ENCODE measurements at places on chromosomes 7 and 10. TPM values are rescaled to one million over a fixed set of nuclear protein-coding genes. Genes with fewer than 3 reads are reported as not detected.

DNA sequence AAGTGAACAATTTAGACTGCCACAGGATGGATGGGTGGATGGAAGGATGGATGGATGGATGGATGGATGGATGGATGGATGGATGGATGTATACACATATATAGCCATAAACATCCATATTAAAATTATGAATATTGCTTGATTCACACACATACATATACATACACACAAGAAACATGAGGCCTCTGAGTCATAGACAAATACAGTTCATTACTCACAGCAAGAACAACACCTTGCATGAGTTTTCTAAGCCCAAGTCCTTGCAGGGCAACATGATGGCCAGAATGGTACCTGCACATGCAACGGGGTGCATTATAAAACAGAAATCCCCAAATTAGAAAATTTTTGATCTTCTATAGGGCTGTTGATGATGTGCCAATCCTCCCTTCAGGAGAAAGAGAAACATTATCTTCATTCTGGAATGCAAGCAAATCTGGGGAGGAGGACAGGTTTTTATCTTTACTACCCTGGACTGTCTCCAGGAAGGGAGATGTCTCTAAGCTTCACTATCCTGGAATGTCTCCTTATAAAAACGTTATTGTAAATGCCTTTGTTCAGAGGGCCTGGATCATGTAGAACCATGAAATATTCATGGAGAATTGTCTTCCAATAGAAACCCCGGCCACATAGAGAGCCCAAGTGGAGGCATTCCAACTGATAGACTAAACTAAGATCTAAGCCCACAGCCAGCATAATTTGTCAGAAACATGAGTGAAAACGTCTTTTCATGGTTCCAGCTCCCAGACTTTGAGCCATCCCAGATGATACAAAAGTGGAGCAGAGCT, 238.6 kb upstream of the LRRN3 start:
- DNase-seq = no peak

GRCh38 chr10:33536508-33536907, 202.0 kb upstream of the NRP1 start:
- no peak for DNase-seq

DNA sequence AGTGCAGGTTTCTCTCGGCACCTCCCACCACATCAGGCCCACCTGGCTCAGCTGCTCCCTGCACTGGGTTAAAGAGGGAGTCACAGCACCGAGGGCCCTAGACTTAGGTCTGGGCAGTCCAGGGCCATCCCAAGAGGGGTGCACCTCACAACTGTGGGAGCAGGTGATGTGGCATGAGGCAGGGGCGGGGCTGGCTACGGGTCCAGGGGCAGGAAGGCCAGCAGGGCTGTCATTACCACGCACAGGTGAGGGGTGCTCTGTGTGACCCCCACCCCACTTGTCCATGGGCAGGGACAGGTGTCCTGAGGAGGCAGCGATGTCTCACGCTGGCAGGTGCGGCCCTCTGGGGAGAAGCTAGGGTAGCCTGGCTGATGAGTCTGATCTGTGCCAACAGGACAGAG, 40.5 kb upstream of the DPYSL4 start:
- no peak for DNase-seq

Gene DCLRE1A
- total RNA-seq = 6.8 TPM

GRCh38 chr10:114044247-114045135, 825 bp downstream of the ADRB1 start:
- DNase-seq = no peak

- peak; percentile 70 for DNase-seq
These were observed 133.1 kb downstream of the MAPK8 start for GRCh38 chr10:48439581-48440041.

- peak; percentile 60 for DNase-seq
These were observed 18.2 kb downstream of the HNRNPF start for GRCh38 chr10:43390759-43391158.

DNA sequence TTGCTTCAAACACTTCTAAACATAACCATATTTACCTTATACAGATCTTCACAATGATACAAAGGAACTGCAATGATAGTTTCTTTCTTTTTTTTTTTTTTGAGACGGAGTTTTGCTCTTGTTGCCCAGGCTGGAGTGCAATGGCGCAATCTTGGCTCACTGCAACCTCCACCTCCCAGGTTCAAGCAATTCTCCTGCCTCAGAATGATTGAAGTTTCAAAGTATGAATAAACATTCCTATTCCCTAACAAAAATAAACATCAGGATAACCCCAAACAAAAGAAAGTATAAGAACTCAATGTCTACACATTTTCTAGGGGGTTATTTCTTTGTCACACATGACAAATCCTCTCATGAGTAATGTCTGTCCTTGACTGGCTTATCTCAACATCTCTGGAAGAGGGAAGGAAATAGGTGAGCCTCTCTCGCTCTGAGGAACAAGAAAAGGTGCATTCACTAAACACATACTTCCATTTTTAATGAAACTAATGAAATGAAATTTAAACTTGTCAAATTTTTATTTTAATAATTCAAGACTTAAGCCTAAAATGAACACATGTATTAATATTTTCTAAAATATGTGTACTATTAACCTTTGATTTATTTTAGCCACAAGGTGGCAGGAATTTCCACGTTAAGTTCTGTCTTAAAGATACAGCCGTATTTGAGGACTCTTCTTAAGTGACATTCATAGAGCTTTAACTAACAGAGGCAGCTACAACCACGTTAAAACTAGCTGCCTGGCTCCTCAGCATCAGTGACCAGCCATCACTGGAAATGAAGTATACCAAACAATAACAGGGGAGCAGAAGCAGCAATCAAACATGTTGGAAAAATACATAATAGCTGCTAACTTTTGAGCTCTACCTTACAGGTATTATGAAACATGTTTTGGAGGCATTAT, 58.3 kb downstream of the MALSU1 start:
- peak; percentile 69 for DNase-seq

Gene TDRD1
- total RNA-seq = 0.06 TPM

- peak; percentile 80 for DNase-seq
These were observed 1.1 kb downstream of the WASL start for GRCh38 chr7:123747620-123748141.

DNA sequence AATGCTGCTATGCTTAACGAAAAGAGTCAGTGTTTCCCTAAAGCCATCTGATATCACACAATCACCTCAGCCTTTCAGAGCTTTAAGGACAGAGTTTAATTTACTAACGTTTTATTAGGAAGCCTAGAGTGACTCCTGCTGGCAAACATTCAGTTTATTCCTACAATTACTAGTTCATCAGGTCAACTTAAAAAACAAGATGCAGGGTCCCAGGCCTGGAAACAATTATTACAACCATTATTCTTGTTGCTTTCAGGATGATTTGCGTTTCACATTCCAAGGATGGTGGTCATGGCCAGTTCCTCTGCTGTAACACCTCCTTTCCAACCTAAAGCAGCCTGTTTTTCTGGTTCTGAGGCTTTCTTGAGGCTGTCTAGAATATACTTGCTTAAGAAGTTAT, 1.5 kb upstream of the FAM53B start:
- peak; percentile 60 for DNase-seq

DNA sequence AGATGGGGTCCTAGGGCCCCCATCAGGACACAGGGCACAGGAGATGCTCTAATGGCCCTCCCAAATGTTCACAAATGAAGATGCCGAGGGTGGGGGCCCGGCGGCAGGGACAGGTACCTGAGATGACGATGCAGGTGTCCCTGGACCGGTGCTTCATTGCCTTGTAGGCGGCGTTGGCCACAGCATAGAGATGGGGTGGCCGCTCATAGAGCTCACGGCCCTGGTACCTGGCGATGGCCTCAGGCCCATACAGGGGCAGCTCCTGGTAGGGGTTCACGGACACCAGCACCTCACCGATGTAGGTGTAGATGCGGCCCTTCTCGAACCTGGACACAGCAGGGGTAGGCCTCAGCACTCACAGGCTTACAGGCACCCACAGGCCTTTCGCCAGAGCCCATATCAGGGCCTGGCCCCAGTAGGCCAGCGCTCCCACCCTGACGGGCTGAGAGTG, 2.0 kb downstream of the MYO1G start:
- no peak for DNase-seq

- no peak for DNase-seq
These were observed 950.0 kb upstream of the CELF2 start for GRCh38 chr10:10067644-10068043.

- DNase-seq = peak; percentile 83
These were observed 43.4 kb downstream of the SORBS1 start for GRCh38 chr10:95517536-95518454.

Gene SLC13A1
- not detected for total RNA-seq

Gene INSYN2A
- total RNA-seq = 3.3 TPM

Gene CALML3
- not detected for total RNA-seq

- DNase-seq = no peak
These were observed 62.2 kb downstream of the PPP1R9A start for GRCh38 chr7:94969434-94970084.

DNA sequence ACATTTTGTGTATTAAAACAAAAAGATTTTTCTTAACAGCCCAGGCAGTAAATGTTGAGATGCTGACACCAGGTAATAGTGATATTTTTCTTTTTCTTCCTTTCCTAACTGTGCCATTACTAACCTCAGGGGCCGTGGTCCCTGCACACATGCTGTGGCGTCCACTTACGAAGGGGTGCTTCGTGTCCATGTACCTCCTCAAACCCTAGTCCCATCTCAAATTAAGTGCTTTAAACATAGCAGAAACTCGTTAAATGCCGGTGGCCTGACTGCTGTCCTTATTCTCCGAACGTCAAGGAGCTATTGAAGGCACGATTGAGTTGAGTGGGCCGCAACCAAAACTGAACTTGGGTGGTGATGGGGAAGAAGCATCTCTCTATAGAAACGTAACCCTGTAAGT, 132.4 kb downstream of the ZMYND11 start:
- DNase-seq = no peak

DNA sequence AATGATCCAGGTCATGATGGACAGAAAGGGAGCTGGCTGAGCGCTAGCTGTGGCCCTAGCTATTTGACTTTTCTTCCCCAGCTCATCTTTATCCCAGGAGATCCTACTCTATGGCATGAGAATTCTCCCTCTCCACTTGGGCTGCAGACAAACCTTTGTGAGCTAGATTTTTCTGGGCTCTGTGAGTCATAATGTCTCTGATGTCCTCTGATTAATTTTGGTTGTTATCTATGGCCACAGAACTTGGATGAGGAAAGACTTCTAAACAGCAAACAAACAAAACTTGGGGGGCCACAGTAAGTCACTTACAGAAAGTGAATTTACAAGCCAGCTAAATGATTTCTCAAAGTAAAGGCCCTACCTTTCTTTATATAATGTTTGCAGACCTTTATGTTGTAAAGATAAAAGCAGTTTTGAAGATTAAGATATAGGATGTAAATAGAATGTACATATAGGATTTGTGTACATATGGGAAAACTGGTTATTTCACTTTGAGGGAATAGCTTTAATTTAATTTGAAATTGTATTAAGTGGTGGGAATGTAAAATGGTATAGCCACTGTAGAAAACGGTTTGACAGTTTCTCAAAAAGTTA, 10.4 kb downstream of the ABLIM1 start:
- peak; percentile 59 for DNase-seq

- no peak for DNase-seq
These were observed 96.4 kb upstream of the AOAH start for GRCh38 chr7:36820527-36821170.

GRCh38 chr10:79385392-79385795, 38.1 kb downstream of the PPIF start:
- no peak for DNase-seq

DNA sequence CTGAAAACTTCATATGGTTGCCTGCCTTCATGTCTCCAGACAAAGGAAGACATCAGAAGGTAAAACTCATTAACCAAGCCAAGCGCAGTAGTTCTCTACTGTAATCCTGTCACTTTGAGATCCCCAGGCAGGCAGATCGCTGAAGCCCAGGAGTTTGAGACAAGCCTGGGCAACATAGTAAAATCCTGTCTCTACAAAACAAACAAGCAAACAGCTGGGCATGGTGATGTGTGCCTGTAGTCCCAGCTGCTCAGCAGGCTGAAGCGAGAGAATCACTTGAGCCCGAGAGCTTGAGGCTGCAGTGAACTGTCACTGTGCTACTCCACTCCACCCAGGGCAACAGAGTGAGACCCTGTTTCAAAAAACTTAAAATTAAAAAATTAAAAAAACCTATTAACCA, 467.4 kb upstream of the SORCS1 start:
- peak; percentile 57 for DNase-seq

GRCh38 chr7:93646538-93646937, 72.0 kb upstream of the CALCR start:
- DNase-seq = no peak

GRCh38 chr7:1912593-1913465, 242.8 kb downstream of the ELFN1 start:
- peak; percentile 97 for DNase-seq
